Bronchial smooth muscle cell (primary cell): ENCODE measurements at places on chromosomes 3 and 15. TPM values are rescaled to one million over a fixed set of nuclear protein-coding genes. Genes with fewer than 3 reads are reported as not detected.

The IL12A gene
- total RNA-seq = 0.17 and 0.63 TPM in 2 replicates

The SPINK8 gene
- total RNA-seq = not detected in 2 replicates

The PDCD10 gene
- 22.8 and 38.1 TPM in 2 replicates for total RNA-seq

The SPESP1 gene
- 6.8 and 14.3 TPM in 2 replicates for total RNA-seq

The EPHB1 gene
- 0.34 and 0.63 TPM in 2 replicates for total RNA-seq

The SFMBT1 gene
- 2.5 and 3.5 TPM in 2 replicates for total RNA-seq

The UBP1 gene
- total RNA-seq = 25.8 and 33.6 TPM in 2 replicates

The SLC24A5 gene
- total RNA-seq = not detected in 2 replicates

The HRG gene
- not detected in 2 replicates for total RNA-seq

The VEPH1 gene
- 24.0 and 30.5 TPM in 2 replicates for total RNA-seq

The GOLGA8J gene
- 0.09 TPM in 1 of 2 replicates, not detected in the other for total RNA-seq

The C3orf85 gene
- not detected in 2 replicates for total RNA-seq

The GOLGA8G gene
- total RNA-seq = not detected in 2 replicates

The SERPINI2 gene
- not detected in 2 replicates for total RNA-seq

The LSMEM2 gene
- not detected in 2 replicates for total RNA-seq

The LYSMD2 gene
- total RNA-seq = 1.3 and 2.5 TPM in 2 replicates

The RTP1 gene
- total RNA-seq = not detected in 2 replicates

The UNC13C gene
- not detected in 2 replicates for total RNA-seq

The TMEM115 gene
- total RNA-seq = 29.2 and 32.9 TPM in 2 replicates

The RFTN1 gene
- total RNA-seq = 59.6 and 94.0 TPM in 2 replicates

The SV2B gene
- total RNA-seq = under 0.01 TPM in 2 replicates

The CEMIP gene
- total RNA-seq = 27.4 and 78.4 TPM in 2 replicates

The UPK1B gene
- total RNA-seq = under 0.01 TPM in 1 of 2 replicates, not detected in the other

The SEMA5B gene
- total RNA-seq = not detected in 2 replicates

The RAF1 gene
- 85.2 and 92.4 TPM in 2 replicates for total RNA-seq

The LEO1 gene
- 25.5 and 35.8 TPM in 2 replicates for total RNA-seq

The CD200R1 gene
- 0.09 and 0.16 TPM in 2 replicates for total RNA-seq

The ADPGK gene
- total RNA-seq = 40.9 and 42.1 TPM in 2 replicates

The MCTP2 gene
- total RNA-seq = 4.1 and 4.3 TPM in 2 replicates

The SENP8 gene
- total RNA-seq = 1.2 and 2.2 TPM in 2 replicates
